ENCODE measurements at places on chromosomes 6 and 20.

DNA sequence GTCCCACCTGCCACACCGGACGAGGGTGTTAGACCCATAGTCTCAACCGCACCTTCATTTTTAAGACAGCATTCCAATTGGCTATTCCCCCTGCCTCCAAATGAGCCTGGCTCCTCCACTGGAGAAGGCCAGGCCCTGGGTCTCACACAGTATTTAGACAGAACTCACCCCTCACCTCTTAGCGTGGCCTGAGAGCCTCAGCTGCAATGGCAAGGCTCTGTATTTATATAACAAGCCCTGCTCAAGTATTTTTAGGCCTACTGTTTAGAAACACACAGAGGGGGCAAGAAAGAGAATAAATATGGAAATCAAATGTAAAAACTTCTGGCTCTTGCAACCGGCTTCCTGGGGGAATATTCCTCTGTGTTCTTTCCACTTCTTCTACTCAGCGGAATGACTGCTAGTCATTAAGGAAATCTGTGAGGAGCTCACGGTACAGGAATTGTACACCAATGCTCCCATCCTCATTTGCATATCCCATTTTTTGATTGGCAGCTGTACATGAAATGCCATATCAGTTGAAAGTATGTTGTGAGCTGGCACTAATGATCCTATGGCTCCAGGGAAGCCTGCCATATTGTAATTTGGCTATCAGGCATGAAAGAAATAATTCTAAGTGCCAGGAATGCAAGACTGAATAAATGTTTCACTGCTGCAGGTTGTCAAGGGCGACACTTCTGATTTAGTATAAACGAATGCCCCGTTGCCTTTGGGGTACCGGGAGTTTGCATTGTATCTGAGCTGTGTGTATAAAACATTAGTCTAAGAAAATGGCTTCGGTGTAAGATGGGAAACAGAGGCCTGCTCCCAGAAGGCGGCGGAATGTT is 207.5 kb downstream of the ZNF217 start:
- DNase-seq, result no peak

- no peak for DNase-seq
Observed at GRCh38 chr20:37265152-37265551, 3.5 kb upstream of the GHRH start.

DNA sequence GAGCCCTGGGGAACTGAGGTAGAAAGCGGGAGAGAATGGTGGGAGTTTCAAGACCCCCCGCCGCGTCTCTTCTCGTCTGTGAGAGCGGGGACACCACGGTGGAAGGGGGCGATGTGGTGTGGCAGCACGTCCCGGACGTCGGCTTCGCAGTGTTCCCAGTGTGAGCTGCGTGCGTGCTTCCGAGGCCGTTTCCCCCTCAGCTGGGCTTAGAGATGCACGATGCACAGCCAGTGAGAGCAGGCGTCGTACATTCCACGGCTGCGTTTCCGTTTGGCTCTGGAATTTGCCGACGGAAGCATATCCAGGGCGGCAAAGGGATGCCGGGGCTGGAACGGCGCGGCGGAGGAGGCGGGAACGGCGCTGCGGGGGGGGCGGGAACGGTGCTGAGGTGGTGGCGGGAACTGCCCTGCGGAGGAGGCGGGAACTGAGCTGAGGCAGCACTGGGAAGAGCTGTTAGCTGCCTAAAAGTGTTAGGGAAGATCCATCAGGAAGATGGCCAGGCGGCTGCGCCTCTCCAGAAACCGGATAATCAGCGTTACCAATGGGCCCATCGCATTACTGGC is 37.7 kb downstream of the KIF25 start:
- DNase-seq, result peak; percentile 6

DNA sequence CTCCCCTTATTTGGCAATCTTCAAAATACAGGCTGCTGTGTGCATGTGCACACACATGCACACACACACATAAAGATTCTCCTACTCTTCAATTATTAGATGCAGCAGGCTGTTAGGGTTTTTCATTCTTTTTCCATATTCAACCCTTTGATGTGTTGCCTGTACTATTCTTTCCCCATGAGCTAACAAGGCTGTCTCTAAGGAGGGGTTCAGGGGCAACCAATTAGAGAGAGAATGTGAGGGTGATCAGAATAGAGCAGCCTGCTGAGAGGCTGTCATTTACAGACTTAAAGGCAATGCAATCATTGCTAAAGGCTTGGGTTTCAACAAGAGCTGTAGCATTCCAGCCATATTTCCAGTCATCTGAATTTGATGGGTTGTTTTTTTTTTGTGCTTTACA is 467.4 kb upstream of the ID4 start:
- no peak for DNase-seq

DNA sequence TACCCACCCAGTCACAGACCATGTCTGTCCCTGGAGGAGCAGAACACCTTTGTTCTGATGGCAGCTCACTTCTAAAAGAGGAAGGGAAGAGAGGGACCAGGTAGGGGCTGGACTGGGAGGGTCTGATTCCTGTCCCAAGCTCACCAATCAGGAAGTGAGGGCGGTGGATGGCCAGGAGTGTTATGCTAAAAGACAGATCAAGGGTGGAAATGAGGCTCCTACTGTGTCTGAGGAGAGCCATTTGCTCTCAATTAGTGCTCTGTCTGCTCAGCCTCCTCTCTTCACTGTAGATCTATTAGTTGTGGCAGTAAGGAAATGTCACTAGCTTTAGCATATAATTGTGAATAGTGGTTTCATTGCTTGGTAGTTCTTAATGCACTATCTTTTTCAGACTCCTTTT is 72.5 kb downstream of the ARMC2 start:
- no peak for DNase-seq

- DNase-seq, result no peak
Observed at GRCh38 chr20:19589787-19590362, 168.2 kb upstream of the RIN2 start.

DNA sequence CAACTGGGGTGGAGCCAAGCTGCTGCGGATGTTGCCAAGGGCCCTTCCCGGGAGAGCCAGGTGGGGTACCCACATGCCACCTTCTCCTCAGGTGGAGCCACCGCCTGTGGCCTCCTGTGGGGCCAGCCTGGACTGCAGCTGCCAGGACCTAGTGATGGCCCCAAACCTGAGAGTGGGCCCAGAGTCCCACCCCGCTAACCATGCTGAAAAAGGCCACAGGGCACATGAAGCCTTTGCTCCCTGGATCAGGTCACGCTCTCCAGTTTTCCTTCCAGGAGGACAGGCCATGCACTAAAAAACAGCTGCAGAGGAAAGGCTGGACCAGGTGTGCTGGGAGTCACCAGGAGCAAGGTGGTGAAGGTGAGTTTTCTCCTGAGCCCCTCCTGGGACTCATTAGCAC is 73.9 kb upstream of the SLC22A16 start:
- DNase-seq, result no peak

GRCh38 chr6:131070061-131070460 is 7.0 kb upstream of the EPB41L2 start:
- DNase-seq, result no peak

DNA sequence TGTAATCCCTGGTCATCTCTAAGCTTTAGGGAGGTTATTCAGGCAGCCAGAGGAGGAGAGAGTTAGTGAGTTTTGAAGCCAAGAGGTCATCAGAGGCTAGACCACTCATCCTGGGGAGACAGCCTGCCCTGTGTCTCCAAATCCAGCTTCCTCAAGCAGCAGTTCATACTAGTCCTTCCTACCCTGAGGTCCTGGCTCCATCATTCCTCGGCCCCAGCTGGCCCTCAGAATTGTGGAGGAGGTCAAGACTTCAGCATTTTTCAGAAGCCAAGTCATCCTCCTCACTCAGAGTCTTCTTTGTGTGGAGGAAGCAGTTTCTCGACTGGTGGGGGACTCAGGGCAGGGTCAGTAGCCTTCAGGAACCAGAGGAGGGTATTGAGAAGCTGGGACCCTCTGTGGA is 12.4 kb upstream of the KIAA1755 start:
- DNase-seq, result no peak

- DNase-seq, result peak; percentile 25
Observed at GRCh38 chr6:41625442-41625841, 12.8 kb upstream of the MDFI start.

DNA sequence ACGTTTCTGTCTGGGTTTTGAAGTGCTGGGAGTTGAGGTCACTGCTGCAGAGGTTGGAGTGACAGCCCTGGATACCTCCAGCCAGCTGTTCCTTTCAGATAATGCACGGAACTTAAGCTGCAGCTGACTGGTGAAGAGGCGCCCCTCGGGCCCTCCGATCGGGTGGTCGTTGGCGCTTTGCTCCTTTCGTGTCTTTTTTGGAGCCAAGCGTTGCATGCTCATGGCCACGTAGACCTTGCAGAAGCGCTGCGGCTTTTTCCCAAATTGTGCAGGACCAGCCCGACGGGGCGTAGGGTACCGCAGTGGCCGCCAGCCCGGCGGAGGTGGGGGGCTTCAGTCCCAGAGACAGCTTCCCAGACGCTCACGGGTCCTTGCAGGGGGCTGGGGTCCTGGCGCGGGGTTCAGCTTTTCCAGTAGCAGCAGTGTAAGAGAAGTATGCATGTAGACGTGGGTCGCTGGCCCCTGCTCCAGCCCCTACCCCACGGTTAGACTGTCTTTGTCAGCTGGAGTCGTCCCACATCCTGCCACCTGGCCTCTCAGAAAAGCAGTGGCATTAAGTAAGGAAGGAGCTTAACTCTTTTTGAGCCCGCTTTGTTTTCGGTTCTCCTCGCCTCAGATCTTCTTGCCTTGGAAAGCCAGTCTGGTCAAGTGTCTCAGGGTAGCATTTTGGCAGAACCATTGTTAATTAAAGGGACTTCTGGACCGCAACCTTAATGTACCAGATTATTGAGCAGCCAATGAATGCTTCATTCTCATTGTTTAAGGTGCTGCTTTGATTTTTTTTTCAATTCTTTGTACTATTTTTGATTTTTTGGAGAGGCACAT is 838 bp downstream of the TNFAIP3 start:
- DNase-seq, result no peak

DNA sequence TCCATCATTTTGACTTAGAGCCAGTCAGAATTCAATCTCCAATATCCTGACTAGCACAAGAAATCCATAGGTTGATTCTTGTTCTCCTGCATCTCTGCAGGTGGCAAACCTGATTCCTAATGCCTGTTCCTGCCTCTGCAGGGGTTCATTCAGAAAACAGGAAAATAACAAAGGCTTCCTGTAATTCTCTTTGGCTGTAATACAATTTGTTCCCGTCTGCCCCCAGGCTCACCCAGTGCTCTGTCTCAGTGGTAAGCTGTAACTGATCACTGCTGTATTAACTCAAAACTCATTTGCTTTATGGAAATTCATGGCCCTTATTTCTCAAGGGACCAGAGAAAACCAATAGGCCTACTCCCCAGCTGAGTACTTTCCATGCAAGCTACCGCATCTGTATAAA is 88.6 kb downstream of the OPRM1 start:
- no peak for DNase-seq

DNA sequence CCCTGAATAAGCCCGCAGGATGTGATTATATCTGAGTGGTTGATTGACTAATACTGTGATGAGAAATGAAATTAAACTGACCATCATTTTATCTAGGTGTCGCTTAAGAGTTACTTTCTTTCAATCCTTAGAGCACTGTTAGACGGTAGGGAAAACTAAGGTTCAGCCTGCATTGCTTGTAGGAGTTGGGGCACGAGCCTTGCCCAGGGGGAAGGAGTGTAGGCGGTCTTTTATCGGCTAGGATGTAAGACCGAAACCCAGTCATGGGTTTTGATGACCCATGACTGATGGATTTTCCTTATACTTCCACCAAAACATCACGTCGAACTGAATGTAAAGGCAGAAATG is 392 bp upstream of the TASP1 start:
- no peak for DNase-seq

GRCh38 chr20:46202766-46203509 is 84.8 kb downstream of the CD40 start:
- no peak for DNase-seq

All from NCI-H1694 (cell line).